ENCODE measurements at places on chromosomes 5 and 9.

DNA sequence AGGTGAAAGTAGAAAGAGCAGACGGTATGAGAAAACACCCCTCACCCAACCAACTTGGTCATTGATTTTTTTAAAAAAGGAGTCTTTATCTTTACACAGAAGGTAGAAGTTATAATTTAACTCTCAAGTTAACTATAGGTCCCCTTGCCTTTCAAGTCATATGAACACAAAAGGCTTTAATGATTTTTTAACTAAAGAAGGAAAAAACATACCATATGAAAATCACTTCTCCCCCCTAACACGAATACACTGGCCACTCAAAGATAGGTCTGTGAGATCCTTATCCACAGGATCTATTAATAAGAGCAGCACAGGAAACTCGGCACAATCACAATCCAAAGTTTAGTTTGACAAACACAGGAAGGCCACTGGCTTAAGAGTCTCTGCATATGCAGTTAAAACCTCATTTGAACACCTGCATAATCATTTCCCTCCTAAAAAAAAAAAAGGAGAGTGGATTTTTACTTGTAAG lies 138.0 kb downstream of the ENC1 start:
- no peak for DNase-seq
- H3K36me3 ChIP-seq: no peaks in the 10 kb centered on the region
- H3K4me1 ChIP-seq: no peaks in the 10 kb centered on the region
- H3K4me3 ChIP-seq: no peak overlapping the region

DNA sequence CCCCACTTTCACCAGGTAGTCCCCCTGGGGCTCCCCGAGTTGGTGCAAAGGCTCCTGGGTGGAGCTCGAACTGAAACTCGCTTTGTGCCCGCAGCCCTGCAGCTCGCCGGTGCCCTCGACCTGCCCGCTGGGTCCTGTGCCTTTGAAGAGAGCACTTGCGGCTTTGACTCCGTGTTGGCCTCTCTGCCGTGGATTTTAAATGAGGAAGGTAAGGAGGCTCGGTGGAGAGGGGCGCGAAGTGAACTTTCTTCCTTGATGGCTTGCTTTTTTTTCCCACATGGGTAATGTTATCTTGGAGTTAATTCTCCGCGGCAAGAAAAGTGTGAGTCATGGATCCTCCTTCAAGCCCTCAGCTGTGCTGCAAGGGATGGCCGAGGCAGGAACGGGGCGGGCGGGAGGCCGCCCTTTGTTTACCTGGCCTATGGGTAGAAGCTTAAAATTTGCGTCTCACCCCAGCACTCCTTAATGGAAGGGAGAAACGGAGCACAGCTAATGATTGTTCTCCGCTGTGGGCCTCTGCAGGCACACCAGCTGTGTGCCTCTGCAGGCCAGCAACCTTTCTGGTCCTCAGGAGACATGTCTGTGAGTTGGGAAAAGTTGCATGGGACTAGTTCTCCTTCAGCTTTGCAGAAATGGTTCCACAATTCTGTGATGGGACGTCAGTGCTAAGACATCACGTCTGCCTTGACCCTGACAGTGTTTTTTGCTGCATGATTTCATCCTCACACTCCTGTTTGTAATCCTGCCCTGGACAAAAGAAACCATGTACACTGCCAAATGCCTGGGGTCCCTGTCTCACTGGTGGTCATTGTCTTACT lies 1.1 kb downstream of the MAMDC2 start:
- H3K4me3 ChIP-seq: peak overlapping the region; percentile 30
- H3K27me3 ChIP-seq: peaks cover 58% of the 10 kb centered on the region
- no peak overlapping the region for H3K27ac ChIP-seq

DNA sequence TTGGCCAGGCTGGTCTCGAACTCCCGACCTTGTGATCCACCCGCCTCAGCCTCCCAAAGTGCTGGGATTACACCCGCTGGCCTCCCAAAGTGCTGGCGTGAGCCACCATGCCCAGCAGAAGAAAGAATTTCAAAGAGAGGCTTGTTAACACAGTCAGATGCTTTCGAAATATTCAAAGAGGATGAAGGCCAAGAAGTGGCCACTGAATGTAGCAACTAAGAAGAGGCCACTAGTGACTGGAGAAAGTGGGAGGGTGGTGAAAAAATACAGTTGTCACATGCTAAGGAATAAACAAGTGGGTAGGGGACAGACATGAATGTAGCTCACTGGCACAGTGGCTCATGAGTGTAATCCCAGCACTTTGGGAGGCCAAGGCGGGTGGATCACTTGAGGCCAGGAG lies 13.0 kb upstream of the TPM2 start:
- H3K27me3 ChIP-seq: no peaks in the 10 kb centered on the region
- no peak for DNase-seq

DNA sequence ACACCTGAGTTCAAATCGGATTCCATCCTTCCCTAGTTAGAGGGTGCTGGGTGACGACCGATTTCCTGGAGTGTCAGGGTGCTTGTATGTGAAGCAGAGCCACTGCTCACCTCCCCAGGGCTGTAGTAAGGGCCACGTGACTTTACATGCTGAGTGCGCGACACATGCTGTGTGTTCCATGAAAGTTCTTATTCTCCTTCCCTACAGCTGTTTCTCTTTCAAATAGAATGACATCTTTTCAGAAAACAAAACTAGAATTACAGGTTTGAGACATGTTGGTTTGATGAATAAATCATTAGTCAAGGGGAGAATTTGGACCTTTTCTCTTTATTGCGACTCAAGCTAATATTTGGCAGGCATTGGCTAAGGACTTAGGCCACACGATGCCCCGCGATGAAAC lies 113.1 kb downstream of the JMY start:
- H3K27ac ChIP-seq: no peak overlapping the region
- no peak for DNase-seq
- H3K4me1 ChIP-seq: no peaks in the 10 kb centered on the region
- peaks cover 2% of the 10 kb centered on the region for H3K27me3 ChIP-seq
- H3K36me3 ChIP-seq: no peaks in the 10 kb centered on the region
- H3K4me3 ChIP-seq: no peak overlapping the region

DNA sequence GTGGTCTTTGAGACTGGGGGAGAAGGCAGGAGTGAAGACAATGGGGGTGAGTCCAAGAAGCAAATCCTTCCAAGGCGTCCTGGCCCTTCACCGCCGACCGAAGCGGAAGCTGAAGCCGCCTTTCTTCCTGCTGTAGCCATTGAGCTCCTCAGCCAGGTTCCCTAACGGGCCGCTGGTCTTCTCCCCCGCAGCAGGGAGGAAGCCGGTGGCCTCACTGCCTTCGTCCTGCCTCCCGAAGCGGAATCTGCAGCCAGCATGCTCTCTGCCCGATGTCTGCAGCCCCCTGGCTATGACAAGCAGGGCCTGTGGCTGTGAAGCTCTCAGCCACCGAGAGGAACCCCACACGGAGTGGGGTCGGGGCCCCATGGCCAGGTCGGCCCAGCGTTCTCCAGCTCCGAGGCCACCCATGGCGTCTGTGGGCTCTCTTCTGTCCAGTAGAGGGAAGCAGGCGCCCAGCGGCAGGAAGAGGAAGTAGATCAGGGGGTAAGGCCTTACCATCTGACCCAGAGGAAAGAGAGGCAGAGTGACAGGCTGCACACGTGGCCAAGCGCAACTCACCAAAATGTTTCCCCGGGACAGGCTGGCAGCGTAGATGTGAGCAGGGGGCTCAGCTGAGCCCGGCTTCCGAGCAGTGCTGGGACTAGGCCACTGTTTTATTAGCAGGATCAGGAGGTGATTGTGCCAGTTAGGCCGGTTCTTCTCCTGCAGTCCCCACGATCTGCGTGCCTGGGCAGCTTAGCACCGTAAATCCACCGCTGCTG lies 3.1 kb downstream of the QRFP start:
- H3K27me3 ChIP-seq: no peaks in the 10 kb centered on the region
- no peaks in the 10 kb centered on the region for H3K36me3 ChIP-seq
- no peak overlapping the region for H3K4me3 ChIP-seq
- H3K4me1 ChIP-seq: no peaks in the 10 kb centered on the region
- H3K27ac ChIP-seq: no peak overlapping the region
- DNase-seq: no peak

- H3K4me1 ChIP-seq: no peaks in the 10 kb centered on the region
- no peak for DNase-seq
- H3K36me3 ChIP-seq: no peaks in the 10 kb centered on the region
- no peak overlapping the region for H3K27ac ChIP-seq
Measured at GRCh38 chr5:1671351-1671750, 128.3 kb downstream of the MRPL36 start.

DNA sequence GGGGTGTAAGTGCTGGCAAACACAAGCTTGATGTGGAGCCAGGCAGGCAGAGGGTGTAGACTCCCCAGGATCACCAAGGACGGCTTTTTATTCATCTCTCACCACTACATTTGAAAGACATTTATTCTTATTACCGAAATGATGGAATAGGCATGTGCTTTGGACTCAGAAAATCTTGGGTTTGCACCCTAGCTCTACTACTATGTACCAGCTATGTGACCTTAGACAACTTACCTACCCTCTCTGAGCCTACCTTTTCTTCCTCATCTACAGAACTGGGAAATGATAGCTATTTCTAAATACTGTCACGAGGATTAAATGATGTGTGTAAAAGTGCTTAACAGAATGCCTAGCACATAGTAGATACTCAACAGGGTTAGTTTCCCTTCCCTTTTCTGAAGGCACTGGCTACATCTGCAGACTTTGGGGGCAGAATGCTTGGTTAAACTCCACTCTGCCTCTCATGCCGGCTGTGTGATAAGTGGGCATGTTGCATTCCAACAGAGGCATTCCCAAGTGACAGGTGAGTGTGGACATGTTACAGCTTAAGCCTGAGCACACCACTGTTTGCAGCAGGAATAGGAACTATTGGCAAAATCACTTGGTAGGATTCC lies 94.8 kb downstream of the SLC1A3 start:
- H3K36me3 ChIP-seq: no peaks in the 10 kb centered on the region
- H3K4me1 ChIP-seq: no peaks in the 10 kb centered on the region
- no peak overlapping the region for H3K27ac ChIP-seq
- peaks cover 2% of the 10 kb centered on the region for H3K27me3 ChIP-seq
- no peak for DNase-seq

DNA sequence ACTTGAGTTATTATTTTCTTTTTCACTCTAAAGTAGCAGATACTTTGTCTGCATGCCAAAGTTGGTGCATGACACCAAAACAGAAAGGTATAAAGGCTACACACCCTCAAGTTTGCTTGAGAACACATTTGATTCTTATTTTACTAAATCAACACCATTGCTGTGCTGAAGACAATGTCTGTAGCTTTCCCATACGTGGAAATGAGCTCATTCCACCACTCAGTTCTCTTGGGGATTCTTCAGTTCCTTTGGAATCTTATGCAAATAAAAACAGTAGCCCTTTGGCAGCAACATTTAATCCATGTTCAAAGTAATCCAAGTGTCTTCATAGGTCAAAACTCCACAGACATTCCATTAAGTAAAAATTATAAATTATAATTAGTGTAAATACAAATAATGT lies 264.9 kb downstream of the TLE1 start:
- no peak overlapping the region for H3K4me3 ChIP-seq
- DNase-seq: no peak
- H3K27me3 ChIP-seq: no peaks in the 10 kb centered on the region
- H3K27ac ChIP-seq: no peak overlapping the region

- DNase-seq: peak; percentile 52
- no peaks in the 10 kb centered on the region for H3K27me3 ChIP-seq
- peaks cover 5% of the 10 kb centered on the region for H3K4me1 ChIP-seq
- H3K4me3 ChIP-seq: no peak overlapping the region
Measured at GRCh38 chr9:130707225-130707976, 13.8 kb downstream of the EXOSC2 start.

- no peak overlapping the region for H3K4me3 ChIP-seq
- H3K4me1 ChIP-seq: peaks cover 4% of the 10 kb centered on the region
- no peaks in the 10 kb centered on the region for H3K36me3 ChIP-seq
- no peak for DNase-seq
Measured at GRCh38 chr5:151295138-151295537, 8.4 kb downstream of the SLC36A3 start.

- H3K4me3 ChIP-seq: no peak overlapping the region
- no peak overlapping the region for H3K27ac ChIP-seq
- no peak for DNase-seq
- no peaks in the 10 kb centered on the region for H3K36me3 ChIP-seq
Measured at GRCh38 chr5:139796061-139796806, 626 bp downstream of the PSD2 start.

DNA sequence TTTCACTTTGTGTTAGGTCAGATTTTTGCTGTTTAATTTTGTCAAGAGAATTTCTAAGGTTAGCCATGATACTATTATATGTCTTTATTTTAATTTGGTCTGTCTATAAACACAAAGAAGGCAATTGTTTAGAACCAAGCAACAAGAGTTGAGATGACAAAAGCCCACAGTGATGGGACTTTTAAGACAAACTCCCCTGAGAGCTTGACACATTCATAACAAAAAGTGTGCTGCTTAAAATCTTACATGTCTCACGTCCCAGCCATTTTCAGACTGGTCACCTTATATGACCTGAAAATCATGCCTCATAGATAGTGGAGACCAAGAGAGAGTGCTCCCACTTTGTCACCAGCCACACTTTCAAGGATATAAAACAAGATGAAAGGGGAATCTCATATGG lies 21.6 kb upstream of the NNT start:
- peaks cover 9% of the 10 kb centered on the region for H3K36me3 ChIP-seq
- H3K4me1 ChIP-seq: peaks cover 2% of the 10 kb centered on the region
- DNase-seq: no peak
- no peak overlapping the region for H3K27ac ChIP-seq

DNA sequence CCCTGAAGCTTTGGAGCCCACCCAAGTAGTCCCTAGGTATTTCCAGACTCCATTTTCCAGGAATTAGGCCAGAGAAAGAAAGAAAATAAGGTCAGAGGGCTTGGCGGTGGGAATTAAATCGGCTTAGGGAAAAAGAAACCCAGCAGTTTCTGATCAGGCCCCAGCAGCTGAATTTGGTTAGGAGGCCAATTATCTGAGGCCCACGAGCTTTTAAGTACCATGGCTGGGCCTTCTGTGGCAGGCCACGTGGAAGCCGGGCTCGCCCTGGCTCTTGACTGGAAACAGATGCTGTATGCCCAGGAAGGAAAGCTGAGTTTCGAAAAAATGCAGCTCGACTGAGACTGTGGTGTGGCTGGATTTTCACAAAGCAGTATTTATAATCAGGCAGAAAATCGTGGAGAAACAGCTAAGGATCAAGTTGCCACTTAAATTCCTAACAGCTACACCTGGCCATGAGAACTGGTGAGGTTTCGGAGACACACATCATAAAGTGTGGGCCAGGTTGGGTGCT lies 75.1 kb upstream of the PANK3 start:
- H3K4me1 ChIP-seq: no peaks in the 10 kb centered on the region
- no peaks in the 10 kb centered on the region for H3K36me3 ChIP-seq
- H3K27me3 ChIP-seq: peaks cover 9% of the 10 kb centered on the region
- no peak overlapping the region for H3K4me3 ChIP-seq
- no peak for DNase-seq
